ENCODE measurements at places on chromosomes 16 and 17.
A peak's percentile ranks its signal among the peaks of the same experiment; 100 is the strongest.

DNA sequence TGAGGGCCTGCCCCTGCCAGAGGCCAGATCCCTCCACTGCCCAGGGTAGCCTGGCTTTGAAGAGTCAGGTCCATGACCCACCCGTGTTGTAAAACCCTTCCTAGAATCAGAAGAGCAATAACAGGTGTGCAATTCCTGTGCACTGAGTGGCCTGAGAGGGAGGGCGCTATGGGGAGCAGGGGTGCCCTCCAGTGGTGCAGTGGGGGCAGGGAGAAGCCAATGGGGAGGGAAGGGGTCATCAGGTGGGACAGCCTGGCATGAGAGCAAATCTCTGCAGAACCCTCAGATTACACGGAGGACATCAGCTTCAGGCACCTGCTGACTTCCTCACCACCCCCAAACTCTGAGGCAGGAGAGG lies 72.9 kb upstream of the ZNF469 start:
- DNase-seq: peak; percentile 23

DNA sequence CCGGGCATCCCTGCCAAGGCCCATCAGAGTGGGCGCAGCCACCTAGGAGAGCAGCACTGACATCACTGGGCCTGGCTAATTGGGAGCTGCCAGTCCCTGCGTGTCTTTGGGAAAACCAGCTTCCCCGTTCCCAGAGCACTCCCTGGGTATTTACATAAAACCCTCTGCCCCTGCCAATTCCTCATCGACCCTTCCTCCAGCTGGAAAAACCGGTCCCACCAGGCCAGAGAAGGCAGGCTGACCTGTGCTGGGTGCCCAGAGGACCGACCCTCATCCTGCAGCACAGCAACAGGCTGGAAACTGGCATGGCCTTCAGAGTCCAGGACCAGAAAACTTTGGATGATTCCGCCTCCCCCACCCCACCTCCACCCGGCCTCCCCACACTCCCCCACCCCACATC lies 8.2 kb upstream of the FOXN1 start:
- no peak for DNase-seq

DNA sequence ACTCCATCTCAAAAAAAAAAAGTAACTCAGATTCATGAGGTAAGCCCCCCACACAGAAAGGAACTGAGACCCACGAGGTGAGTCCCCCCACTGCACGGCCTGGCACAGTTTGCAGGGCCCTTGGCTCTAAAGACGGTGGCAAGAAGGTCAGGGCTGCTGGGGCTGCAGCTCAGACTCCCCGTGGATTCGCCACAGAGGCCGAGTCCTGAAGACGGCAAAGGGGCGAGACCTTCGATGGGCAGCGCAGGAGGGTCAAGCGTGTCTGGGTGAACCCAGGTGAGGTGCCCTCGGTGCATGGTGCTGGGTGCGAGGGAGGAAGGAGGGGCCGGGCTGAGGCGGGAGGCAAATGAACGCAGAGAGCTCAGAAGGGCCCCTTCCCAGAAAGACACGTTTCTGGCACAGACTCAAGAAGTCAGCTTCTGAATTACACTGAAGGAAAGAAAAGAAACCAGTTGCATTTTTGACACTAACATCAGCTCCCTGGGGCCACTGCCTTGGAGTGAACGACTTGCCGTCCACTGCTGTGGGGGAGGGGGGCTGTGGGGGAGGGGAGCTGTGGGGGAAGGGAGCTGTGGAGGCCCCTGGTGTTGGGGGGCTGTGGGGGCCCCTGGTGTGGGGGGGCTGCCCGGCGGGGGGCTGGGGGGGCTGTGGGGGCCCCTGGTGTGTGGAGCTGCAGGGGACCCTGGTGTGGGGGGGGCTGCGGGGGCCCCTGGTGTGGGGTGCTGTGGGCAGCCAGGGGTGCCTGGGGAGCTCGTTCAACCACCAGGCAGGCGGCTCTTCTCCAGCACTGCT lies 69.8 kb upstream of the METRNL start:
- no peak for DNase-seq

DNA sequence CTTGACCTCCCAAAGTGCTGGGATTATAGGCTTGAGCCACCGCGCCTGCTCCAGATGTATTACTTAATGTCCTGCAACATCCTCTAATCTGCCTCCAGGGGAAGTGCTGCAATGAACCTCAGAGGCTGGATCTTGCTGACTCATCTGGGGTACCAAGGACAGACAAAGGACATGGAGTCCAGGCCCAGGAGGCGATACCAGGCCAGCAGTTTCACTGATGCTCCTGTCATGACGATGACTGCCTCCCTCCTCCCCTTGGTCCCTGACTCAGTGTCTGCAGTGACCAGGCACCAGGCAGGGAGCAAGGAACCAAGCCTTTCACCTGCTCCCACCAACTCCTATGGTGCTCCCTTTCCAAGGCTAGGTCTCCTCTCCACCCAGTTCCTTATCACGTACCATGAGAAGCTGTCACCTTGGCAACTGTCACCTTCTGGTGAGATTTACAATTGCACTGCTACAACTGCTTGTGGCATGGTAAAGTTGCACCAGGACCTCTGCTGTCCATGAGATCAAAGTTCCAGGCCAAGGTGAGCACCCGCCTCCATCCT lies 21.6 kb upstream of the PHOSPHO1 start:
- no peak for DNase-seq

- DNase-seq: no peak
Observed at GRCh38 chr17:59432657-59433056, 101.2 kb downstream of the YPEL2 start.

GRCh38 chr16:20875355-20875650 lies 24.9 kb downstream of the DCUN1D3 start:
- DNase-seq: no peak

GRCh38 chr17:48374650-48375230 lies 55.3 kb downstream of the SKAP1 start:
- DNase-seq: peak; percentile 64

GRCh38 chr17:29918922-29919856 lies 10.8 kb downstream of the SSH2 start:
- no peak for DNase-seq

DNA sequence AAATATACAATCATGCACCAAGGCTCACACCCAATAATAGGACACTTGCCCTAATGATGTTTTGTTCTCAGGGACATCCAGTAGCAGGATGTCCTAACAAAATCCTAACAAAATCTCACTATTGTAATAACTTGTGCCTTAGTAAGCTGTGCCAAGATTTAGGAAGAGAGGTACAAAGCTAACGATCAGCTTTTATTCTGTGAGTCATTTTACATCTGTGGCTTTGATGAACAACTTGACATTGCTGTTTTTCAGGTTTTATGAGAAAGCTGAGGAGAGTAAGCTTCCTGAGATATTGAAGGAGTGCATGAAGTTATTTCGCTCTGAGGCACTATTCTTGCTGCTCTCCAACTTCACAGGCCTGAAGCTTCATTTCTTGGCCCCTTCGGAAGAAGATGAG lies 18.9 kb downstream of the OGFOD1 start:
- no peak for DNase-seq

DNA sequence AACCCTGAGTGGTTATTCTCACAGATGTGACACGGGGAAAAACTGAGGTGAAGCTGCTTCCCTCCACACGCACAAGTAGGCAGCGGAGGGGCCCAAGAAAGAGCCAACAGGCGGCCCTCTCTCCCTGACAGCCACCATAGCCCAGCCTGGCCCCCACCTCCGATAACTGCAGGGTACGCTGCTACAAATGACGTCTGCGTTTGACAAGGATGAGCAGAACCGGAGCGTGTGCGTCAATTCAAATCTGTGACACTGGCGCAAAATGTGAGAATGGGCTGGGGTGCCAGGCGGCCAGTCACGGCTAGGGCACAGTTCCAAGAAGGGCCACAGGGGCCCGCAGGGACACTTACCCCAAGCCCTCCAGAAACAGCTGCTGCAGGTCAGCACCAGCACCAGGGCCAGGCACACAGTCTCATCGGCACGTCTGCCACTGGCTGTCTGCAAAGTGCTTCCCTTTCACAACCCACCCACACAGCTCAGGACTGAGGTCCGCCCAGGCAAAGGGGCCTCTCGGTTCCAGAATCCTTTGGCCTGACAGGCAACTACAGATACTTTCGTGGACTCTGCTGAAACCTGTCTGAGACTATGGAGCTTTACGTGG lies 14.4 kb downstream of the AXIN1 start:
- DNase-seq: no peak

- no peak for DNase-seq
Observed at GRCh38 chr16:87363771-87364455, 19.7 kb downstream of the FBXO31 start.

DNA sequence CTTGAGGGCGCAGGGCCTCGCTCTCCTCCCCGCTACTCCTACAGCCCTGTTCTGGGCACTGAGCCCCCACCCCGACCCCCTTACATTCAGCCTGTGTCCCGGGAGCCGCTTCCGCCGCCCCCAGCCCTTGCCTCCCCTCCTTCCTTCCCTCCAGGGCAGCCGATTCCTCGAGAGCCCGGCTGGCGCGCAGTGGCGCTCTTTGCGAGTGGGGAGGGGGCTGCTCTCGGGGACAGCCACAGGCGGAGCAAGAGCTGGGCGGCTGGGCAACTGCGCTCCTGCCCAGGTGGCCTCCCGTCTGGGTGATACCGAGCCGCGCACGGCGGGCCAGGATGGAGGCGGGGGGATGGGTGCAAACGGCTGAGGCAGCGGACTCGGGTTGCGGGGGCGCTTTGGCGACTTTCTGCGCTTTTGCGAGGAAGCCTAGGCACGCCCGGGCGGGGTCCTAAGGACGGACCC lies 1.2 kb downstream of the MMP15 start:
- no peak for DNase-seq

GRCh38 chr16:73059779-73060615 lies 12.1 kb upstream of the ZFHX3 start:
- peak; percentile 44 for DNase-seq

DNA sequence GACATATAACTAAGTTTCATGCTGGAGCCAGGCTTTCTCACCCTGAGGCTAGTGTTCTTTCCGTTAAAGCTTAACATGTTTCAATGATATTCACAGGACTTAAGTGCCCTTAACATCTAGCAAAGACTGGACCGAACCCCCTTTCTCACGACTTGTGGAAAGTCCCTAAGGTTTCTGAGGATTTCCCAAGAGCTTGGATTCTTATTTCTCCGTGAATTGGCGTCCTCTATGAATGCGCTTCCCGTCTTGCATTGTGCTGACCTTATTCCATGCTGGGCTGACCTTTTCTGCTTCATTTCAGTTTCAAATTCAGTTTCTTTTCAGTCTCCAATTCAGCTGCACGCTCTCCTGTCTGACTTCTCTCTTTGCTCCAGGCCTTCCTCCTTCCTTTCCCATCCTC lies 206.4 kb downstream of the HS3ST3A1 start:
- no peak for DNase-seq

GRCh38 chr17:34156741-34157589 lies 98.1 kb upstream of the CCL2 start:
- DNase-seq: no peak

GRCh38 chr17:64123114-64123513 lies 6.8 kb downstream of the ERN1 start:
- DNase-seq: no peak

- DNase-seq: no peak
Observed at GRCh38 chr17:72176951-72177660, 56.3 kb downstream of the SOX9 start.

DNA sequence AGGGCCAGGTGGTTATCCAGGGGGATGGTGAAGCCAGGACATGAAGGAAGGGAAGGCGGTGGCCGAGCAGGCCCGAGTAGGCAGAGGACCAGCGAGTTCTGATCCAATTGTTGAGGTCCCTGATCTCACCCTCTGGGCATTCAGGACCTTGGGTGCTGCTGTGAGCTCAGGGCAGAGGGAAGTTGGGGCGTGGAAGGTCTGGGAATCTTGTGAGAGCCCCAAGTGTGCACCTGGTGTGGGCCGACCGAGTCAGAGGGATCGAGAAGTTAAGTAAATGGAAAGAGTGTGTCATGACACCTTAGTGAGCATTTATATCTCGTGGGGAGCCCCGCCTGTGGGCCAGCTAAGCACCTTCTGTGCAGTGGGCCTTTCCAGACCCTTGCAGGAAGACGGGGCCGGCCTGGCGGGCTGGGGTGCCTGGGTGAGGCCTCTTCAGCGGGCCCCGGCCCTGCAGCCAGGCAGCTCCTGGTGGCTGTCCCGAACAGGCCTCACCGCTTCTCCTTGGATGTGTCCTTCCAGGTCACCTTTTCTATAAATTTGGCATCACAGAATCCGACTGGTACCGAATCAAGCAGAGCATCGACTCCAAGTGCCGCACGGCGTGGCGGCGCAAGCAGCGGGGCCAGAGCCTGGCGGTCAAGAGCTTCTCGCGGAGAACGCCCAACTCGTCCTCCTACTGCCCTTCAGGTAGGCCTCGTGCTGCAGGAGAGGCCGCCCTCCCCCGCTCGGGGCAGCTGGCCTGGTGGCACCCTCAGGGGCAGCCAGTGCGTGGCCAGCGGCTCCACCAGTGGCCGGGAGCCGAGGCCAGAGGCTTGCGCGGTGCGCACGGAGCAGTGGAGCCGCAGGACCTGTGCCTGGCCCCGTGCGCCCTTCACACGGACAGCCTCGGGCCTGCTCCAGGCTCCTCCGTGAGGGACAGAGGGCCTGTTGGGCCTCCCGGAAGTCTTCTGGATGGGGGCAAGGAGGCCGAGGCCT lies 76.0 kb downstream of the BANP start:
- DNase-seq: no peak
